ENCODE measurements at places on chromosomes 1 and 21. TPM values are rescaled to one million over a fixed set of nuclear protein-coding genes. Genes with fewer than 3 reads are reported as not detected.

Gene C1orf141
- not detected for total RNA-seq

Gene LRRC3
- total RNA-seq, result 8.7 TPM

DNA sequence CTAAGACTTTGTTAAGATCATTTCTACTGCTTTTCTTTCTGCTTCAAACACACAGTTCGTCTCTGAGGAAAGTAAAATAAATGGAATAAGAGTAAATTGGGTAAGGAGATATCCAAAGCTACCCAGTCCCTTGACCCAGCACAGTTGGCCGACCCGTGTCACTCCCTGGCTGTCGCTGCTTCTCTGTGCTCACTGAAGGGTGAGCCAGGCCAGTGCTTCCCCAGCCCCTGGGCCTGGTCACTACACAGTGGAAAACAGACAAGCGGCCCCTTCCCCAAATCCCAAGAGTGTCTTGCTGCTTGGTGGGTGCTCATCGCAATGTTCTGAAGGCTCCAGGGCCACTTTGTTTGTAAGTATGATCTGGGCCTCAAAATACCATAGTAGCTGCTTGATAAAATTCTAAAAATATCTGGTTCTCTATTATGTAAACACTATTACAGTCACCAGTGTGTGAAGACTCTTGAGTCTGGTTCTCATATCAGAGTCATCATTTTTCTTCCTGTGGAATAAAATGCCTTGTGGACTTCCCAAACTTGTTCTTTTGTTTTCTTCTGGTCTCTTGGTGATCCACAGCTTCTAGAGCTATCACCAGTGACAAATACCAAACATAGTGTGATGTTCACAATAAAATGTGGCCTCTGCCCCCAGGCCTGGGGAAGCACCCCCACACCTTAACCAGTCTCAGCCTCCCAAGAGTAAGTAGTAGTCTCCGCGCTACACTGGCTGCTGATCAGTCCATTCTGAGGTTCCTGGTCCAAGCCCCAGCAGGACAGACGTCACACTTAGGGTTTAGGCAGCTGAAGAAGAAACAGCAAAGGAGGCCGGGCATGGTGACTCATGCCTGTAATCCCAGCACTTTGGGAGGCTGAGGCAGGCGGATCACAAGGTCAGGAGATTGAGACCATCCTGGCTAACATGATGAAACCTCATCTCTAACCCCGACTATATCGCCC lies 106.2 kb downstream of the DHRS3 start:
- no peak for DNase-seq

GRCh38 chr21:30733026-30733425 lies 14.0 kb downstream of the KRTAP21-2 start:
- DNase-seq, result no peak

GRCh38 chr1:115877511-115877910 lies 36.6 kb upstream of the NHLH2 start:
- DNase-seq, result no peak

- DNase-seq, result no peak
Observed at GRCh38 chr1:201460814-201461644, 8.0 kb downstream of the PHLDA3 start.

Gene STXBP3
- 48.4 TPM for total RNA-seq

Gene TMEM54
- total RNA-seq, result 42.1 TPM

Gene ERICH3
- 0.29 TPM for total RNA-seq

Gene S100A16
- total RNA-seq, result 173 TPM

Gene RHD
- total RNA-seq, result not detected

- no peak for DNase-seq
Observed at GRCh38 chr21:26505211-26505610, 67.9 kb downstream of the CYYR1 start.

Gene MYCBP
- total RNA-seq, result 20.0 TPM

- no peak for DNase-seq
Observed at GRCh38 chr1:34846265-34846664, 13.3 kb downstream of the SMIM12 start.

- no peak for DNase-seq
Observed at GRCh38 chr1:205633421-205633976, 1.7 kb upstream of the ELK4 start.

DNA sequence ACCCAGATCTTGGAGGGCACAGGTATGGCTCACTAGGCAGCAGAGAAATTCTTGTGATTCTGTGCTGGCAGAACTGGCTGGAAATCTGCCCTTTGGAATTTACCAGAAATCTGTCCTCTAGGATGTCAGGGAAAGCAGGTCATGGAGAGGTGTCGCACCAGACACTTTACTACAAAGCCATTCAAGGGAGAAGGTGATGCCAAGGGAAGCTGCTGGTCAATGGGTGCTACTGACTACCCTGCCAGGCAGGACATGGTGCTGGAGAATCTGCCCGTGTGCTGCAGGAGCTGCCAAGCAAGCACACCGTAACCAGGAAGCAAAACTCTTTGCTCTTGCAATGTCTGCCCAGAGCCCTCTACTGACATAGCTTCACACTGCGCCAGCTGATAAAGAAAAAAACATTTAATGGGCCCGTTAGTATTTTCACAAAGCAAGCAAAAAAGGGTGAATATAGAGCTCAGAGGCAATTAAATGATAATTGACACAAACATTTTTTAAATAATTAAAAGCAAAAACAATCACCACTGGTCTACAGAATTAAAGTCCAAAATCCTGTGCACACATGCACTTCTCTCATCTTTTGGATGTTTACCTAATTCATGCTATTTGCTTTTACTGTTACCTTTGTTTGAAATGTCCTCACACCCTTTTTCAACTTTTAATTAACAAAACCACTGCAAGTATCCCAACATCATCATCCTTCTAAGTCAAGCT lies 7.2 kb upstream of the FBXO28 start:
- no peak for DNase-seq

Gene AK4
- total RNA-seq, result 80.0 TPM

DNA sequence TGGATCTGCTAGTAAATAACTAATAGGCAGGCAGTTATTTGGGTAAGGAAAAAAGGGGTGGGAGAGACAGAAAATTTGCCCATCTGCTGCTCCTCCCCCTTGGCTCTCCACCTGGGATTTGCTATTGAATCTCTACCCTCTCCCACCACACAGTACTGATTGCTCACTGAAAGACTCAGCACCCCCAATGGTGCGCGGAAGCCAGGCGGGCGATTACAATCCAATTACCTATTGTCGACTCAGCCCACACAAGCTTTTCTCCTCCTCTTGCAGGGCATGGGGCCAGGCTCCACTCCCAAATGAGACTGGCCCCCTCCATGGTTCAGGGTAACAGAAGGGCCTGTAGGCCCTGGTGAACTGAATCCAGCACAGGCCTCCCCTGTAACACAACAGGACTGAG lies 2.7 kb upstream of the HMGN2 start:
- no peak for DNase-seq

- no peak for DNase-seq
Observed at GRCh38 chr1:24147816-24148215, 4.9 kb upstream of the IL22RA1 start.
